ENCODE measurements at places on chromosomes 5 and 9.

DNA sequence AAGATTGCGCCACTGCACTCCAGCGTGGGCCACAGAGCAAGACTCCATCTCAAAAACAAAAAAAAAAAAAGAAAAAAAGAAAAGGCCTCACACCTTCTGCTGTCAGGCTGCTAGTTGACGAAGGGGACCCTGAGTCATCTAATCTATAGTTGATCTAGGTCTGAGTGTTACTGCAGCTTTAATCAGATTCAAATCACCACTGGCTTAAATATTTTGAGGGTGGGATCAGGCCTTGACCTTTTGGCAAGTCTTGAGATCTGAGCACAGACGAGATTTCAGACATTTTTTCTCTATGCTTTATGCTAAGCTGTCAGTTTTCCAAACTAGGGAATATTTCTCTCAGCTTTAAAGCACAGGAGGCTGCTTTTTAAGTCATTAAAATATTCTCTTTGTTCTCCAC, 240.9 kb downstream of the GLIS3 start:
- no peak for DNase-seq

GRCh38 chr5:58335518-58335917, 124.4 kb downstream of the PLK2 start:
- no peak for DNase-seq

DNA sequence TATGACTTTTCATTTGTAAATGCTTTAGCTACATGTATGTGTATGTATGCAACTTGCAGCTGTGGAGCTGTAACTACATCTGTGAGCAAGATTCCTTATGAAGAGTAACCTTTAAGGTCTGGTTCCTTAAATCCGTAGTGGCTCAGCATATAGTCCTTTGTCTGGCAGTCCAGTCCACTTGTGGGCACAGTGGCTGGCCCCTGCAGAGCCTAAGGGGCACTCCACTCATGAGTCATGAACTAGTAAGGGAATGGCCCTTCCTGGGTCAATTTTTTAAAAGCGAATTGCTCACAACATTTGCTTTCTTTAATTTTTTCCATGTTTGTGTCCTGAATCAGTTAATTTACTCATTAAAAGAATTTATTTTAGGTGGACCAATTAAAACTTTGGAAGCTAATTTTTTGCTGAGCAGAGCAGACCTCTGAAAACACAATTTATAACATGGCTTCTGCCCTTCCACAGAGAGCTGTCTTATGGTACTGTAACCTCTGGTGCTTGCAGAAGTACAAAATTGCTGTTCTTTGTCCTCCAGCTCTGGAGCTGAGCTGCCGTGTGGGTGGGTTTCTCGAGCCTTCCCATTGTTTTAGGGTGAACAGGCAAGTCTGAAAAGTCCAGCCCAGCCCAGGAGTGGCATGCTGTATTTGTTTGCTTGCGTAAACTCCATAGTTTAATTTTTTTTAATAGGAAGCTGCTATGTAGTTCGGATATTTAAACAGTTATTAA, 110.1 kb downstream of the MVB12B start:
- no peak for DNase-seq

DNA sequence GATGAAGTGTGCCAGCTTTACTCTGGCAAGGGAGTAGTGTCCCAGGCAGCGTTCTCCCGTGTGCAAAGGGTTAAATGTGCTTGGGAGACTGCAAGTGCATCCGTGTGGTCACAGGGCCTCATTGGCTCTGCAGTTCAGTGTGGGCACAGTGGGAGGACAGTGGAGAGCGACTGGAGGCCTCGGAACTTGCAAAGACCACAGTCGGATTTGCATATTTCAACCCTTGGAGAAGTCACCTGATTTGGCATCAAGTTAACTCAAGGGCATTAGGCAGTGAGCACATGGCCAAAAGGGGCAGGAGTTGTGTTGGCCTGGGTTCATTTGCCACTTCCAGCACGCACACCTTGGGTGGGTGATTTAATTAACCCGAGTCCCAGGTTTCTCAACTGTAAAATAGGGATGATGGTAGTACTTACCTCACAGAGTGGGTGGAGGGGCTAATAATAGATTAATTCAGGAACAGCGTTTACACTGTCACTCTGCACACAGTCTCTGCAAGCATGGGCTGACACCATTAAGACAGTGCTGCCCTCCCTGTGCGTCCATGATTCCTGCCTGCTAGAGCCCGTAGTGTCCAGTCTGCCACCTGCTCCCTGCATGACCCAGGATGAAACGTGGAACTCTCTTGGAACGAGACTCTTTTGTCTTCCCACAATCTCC, 22.7 kb downstream of the JADE2 start:
- no peak for DNase-seq

GRCh38 chr5:93580927-93581445, at the start of gene NR2F1-AS1:
NR2F1-AS1 (minus strand) TSS chr5:93581219.
- no peak for DNase-seq
